Cortex of kidney (tissue), 1 donor: ENCODE measurements at places on chromosomes 5 and 9.

GRCh38 chr5:32690153-32690552 is 21.0 kb upstream of the NPR3 start:
- no peak for DNase-seq

GRCh38 chr5:174581479-174581878 is 142.9 kb upstream of the MSX2 start:
- DNase-seq = no peak

GRCh38 chr9:107513464-107514100 is 24.0 kb upstream of the KLF4 start:
- DNase-seq = no peak

DNA sequence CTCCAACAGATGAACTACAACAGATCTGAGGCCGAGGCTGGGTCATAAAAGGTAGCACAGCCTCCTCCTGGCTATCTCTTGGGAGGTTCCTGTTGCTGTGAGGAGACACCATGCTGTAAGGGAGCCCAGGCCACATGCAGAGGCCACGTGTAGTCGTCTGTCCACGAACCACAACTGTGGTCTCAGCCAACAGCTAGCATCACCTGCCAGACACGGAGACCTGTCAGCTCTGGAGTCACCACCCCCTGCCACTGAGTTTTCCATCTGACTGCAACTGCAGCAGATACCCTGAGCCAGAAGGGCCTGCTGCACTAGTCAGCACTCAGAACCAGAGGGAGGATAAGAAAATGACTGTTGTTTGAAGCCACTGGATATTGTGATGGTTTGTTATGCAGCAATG is 12.7 kb upstream of the GOLM1 start:
- DNase-seq = no peak

DNA sequence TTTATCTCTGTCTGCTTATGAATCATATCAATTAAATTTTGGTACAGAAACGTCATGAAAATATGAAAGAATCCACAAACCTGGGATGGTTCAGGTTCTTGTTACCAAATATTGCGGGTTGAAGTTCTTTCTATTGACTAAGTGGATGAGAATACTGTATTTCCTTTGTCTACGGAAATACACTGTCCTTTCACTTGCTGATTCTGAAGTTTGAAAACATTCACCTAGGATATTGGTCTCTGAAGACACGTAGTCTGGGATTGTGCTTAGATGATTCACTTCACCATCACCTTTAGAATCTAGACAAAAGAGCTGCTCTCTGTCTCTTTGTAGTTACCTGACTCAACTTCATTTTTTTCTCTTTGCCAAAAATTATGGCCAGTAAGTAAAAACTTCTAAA is 222.4 kb downstream of the FBN2 start:
- no peak for DNase-seq
